Effector memory CD8-positive, alpha-beta T cell (primary cell): ENCODE measurements at places on chromosomes 1 and 21.

DNA sequence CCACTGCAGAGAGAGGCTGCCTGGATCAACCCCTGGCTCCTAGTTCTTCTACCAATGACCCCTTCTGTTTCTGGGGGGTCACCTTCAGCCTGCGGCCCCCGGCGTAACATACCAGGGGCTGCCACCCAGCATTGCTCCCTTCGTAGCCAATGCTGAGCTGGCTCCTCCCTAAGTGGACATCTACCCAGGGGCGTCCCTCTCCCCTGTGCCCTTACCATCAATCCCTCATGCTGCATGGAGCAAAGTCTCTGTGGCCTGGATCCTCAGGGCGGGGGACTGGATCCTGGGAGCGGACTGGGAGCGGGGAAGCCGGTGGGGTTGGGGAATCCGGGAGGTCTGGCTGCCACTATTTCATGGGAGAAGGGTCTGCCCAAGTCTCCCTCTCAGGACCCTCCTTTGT is 28.6 kb downstream of the TRIM67 start:
- DNase-seq: no peak

DNA sequence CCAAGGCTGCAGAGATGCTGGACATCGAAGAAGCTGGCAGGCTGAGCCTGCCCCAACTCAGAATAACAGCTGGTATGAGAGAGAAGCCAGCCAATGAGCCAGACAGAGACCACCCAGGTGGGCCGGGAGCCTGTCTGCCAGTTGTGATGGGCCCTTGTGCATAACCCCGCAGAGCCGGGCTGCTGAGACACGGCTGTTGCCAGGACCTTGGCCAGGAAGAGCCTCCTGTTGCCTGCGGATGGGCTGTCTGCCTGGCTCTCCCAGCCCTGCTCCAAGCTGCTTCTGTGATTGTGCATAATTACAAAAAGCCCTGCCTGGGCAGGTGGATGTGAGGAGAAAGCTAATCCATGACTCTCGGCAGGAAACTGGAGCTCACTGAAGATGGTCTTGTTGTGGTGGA is 126.5 kb downstream of the CAPN8 start:
- no peak for DNase-seq

DNA sequence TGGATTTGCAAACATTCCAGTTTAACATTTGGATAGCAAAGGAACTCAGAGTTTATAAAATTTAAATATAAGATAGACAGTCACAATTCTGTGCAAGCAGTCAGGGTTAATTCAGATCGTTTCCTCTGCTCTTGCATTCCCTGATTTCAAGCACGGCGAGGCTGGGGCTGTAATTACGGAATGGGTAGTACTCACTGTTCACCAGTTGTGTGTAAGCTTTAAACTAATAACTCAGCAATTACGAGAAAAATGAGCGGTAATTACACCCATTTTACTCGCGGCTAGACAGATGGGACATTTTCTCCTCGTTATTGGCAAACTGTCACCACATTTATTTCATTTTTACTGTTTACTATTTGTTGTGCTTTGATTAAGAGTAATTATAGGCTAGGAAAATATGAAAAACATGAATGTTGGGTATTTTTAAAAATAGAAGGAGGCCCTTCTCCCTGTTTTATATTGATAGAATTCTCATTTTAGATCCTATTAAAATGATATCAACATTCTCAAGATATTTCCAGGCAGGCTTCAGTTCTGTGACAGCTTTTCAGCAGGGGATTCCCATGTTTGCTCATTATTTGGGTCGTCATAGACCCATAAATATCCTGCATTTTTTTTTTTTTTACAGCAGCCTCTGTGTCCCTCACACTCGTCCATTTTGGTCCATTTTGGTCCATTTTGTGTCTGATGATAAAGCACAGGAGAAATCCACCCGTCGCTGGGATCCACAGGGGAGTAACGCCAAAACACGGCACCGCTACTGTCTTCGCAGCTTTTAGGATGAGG is 208.3 kb downstream of the DSCAM start:
- no peak for DNase-seq

DNA sequence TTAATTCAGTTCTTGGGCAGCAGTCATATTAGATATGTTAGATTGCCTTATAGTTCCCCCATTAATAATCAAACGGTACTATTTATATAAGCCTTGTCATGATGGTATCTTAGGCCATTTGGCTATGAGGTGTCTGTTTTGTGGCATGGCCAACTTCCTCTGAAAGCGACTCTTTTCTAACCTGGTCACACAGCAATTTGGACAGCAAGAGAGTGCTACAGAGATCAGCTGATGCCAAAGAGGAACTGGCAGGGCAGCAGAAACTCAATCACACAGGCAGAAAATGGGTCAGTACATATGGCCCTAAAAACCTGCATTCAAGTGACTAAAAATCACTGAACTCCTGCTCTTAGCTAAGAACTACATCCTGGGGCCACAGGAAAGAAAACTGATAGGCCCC is 13.4 kb upstream of the MUTYH start:
- DNase-seq: no peak

DNA sequence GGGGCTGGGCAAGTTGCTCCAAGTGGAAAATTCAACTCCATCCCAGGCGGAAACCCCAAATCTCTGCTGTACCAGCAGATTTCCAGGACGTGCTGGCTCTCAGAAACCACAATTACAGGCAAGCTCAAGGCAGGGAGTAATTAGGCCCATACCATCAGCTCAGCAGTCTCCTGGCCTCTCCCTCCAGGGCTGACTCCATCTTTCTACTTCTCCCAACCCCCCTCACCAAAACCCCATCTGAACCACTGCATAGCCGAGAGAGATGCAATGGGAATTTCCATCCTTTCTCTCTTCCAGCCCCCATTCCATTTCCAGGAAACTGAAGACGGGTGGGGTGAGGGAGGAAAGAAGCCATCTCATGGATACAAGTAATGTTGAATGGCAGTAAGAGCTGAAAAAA is 41.2 kb downstream of the ARHGEF11 start:
- no peak for DNase-seq

- DNase-seq: no peak
These were observed 75.1 kb downstream of the CNST start for GRCh38 chr1:246641394-246641793.

- no peak for DNase-seq
These were observed 33.7 kb downstream of the ATP5PO start for GRCh38 chr21:33881689-33882440.

GRCh38 chr1:61591351-61591750 is 133.6 kb downstream of the TM2D1 start:
- no peak for DNase-seq

DNA sequence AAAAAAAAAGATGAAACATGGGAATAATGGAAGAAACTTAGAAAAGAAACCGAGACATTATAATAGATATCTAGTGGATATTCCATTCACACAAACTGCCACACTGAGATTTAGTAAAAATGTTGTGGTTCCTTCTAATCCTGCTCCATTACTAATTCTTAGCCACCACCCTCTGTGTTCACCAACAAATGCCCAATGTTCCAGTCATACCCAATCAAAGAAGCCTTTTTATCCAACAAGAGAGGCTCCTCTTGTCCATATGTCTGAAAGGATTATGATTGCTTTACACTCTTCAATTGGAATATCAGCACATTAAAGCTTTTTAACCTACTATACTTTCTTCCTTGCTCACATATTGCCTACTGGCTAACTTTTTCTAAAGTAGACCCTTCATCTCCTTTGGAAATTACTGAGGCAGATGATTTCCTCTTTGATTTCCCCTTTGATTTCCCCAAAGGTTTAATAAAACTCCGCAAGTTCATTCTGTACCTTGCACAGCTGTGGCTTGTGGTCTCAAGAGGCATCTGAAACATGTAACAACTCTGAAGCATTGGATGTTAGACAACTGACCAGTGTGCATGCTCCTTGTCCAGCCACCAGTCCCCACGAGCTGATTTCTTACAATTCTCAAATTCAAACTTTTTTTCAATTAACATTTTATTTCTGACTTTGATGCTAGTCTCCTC is 305.6 kb upstream of the LYPLAL1 start:
- no peak for DNase-seq

- no peak for DNase-seq
These were observed 12.5 kb downstream of the RGS8 start for GRCh38 chr1:182671750-182672486.

DNA sequence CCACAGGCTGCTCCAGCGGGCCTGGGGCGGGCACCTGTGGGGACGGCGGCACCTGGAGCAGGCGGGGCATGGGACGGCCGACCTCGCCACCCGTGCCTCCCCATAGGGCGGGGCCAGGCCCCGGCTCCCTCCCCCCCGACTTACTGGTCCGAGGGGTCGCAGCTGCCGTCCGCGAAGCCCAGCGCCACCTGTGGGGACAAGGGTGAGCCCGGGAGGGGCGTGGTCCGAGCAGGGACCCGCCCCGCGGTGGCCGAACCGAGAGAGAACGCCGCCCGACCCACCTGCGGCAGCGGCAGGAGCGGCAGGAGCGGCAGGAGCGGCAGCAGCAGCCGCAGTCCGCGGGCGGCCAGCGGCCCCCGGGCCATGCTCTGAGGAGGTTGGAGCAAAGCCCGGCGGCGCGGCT is at the start of gene TMEM52:
Gene TMEM52, minus strand, starts transcription at position 379 of the 403 bp plus-strand sequence. Its CDS starts 14 bp downstream, at position 365.
- DNase-seq: no peak

GRCh38 chr1:223290397-223290796 is 73.6 kb downstream of the SUSD4 start:
- no peak for DNase-seq

DNA sequence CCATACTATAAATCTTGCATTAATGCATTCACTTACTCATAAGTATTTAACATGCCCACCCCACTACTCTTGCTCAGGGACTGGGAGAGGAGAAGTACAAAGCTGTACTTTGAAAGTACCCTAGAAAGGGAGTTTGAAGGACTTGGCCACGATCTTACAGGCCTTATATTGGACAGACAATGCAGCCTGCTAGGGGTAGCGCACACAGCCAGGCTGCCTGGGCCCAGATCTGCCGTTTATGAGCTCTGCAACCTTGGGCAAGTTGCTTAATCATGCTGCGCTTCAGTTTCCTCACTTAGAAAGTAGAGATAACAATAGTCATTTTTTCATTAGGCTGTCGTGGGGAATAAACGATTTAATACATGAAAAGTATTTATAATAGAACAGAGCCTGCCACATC is 110.1 kb downstream of the CDC7 start:
- no peak for DNase-seq

GRCh38 chr1:85957760-85958159 is 198.8 kb downstream of the COL24A1 start:
- no peak for DNase-seq

GRCh38 chr1:110196917-110197765 is 13.0 kb upstream of the KCNC4 start:
- peak; percentile 49 for DNase-seq

GRCh38 chr1:227666286-227666685 is 68.8 kb downstream of the JMJD4 start:
- DNase-seq: no peak

- DNase-seq: no peak
These were observed 6.6 kb downstream of the SPATA21 start for GRCh38 chr1:16430606-16431005.

DNA sequence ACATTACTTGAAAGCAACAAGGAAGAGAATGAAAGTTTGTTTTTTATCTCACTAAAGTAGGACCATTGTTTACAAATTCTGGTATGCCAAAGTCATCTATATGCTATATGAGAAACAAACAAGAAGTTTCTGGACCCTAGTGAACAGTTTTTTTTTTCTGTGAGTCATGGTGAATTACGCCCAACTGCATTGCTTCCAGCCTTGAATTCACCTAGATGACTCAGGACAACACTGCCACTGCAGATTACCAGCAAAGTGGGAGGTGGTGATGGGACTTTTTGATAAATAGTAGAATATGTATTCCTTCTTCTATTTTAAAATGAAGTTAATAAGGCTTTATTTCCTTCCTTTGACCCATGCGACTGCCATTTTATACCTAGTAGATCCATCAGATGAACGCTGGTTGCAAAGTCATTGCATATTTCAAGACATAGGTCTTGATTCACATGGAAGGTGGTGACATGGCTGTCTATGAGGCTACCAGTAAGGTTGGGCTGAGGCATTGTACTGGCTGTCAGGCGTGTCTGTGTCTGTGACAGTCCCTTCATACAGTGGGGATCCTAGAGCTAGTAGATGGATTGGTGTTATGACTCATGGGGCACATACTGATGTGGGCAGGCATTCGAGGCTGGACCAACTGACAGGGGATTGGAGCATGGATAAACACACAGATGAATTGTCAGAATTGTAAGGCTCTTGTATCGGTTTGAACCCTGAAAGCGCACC is 49.1 kb upstream of the APOBEC4 start:
- no peak for DNase-seq

DNA sequence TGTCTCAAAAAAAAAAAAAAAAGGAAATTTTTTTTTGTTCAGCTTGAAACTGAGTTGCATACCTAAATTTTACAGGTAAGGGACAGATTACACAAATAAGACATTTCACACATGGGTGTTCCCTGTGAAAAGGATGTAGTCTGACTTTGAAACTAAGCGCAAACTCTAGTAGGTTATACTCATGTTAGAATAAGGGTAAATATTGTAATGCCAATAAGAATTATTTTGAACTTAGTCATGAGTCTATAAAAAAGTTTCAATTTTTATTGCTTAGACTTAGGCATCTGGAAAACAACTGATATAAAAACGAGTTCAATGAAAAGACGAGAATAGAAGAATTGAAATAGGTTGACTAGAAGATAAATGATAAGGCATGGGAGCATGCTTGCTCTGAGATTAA is 122.3 kb downstream of the HMCN1 start:
- DNase-seq: no peak

GRCh38 chr1:211704543-211704942 is 29.1 kb upstream of the NEK2 start:
- no peak for DNase-seq

GRCh38 chr1:239997515-239998311 is 94.0 kb upstream of the FMN2 start:
- DNase-seq: no peak

GRCh38 chr1:212478467-212479025 is 45.8 kb downstream of the NENF start:
- no peak for DNase-seq

DNA sequence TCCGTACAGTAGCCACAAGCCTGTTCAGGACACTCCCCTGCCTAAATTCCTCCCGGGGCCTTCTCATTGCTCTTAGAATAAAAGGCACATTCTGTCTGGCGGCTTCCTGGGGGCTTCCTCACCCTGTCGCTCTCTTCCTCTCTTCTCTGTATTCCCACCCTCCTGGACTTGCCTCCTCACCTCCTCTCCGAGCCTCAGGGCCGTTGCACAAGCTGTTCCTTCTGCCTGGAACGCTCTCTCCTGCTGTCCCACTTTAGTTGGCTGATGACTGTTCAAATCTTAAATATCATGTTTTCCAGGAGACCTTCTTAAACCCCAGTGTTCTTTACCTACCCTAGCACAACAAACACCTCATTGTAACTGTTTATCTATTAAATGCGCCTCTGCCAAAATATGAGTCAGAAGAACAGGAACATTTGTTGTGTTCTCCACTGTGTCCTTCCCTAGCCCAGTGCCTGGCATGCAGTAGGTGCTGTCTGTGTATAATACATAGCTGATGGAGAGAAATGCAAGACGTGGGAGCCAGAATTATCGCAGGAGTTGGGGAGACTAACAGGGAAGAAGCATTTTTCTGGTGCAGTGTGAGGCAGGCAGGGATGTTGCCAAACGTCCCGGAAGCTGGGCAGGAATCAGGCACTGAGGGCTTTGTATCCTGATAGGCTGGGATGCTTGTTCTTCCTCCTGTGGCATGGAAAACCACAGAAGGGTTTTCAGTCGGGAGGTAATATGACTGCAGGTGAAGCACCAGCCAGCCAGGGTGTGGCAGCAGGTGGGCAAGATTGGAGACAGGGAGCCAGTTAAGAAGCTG is 24.1 kb upstream of the THRAP3 start:
- no peak for DNase-seq
